ENCODE measurements at places on chromosomes 4 and X.

DNA sequence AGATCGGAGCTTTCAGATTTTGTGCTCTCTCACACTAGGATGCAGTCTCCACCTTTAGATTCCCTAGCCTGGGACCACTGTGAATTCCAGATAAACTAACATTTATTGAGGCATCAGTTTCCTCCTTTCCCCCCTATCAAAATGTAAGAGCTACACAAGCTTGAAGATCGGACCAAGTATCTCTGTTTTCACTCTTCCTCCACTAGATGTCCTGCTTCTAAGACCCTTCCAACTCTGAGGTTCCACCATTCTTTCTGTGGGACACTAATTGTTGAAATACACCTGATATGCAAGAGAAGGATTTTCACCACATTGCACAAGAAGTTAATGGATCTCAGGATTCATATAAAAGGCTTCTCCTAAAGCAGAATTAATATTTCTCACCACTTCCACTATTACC is 43.0 kb upstream of the PHOX2B start:
- DNase-seq: peak; percentile 34

- DNase-seq: no peak
Observed at GRCh38 chrX:101787934-101788333, 128.3 kb upstream of the ARMCX2 start.

- no peak for DNase-seq
Observed at GRCh38 chrX:154465601-154466000, 7.5 kb downstream of the PLXNA3 start.

DNA sequence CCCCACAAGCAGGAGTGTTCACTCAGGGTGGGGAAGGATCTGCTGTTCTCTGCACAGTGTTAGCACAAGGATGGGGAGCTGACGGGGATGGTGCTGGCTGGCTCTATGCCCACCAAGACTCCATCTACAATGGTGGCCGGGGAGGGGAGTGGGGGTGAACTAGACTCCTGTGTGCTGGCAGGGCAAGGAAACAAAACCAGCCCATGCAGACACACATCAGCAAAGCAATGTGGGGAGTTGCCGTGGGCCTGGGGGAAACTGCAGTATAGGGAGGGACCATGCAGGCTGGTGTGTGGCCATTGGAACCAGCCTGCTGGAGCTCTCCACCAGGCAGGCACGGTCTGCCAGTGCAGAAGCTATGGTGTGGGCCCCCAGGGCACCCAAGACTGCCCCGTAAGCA is 195.1 kb downstream of the PWWP3B start:
- DNase-seq: no peak

GRCh38 chr4:35644591-35644990 is 599.7 kb downstream of the ARAP2 start:
- DNase-seq: no peak

- DNase-seq: no peak
Observed at GRCh38 chr4:76384052-76384451, 36.9 kb downstream of the CCDC158 start.

- no peak for DNase-seq
Observed at GRCh38 chr4:63049278-63049677, 1360.0 kb downstream of the TECRL start.

- DNase-seq: peak; percentile 55
Observed at GRCh38 chrX:129984111-129984958, 1.9 kb downstream of the BCORL1 start.

DNA sequence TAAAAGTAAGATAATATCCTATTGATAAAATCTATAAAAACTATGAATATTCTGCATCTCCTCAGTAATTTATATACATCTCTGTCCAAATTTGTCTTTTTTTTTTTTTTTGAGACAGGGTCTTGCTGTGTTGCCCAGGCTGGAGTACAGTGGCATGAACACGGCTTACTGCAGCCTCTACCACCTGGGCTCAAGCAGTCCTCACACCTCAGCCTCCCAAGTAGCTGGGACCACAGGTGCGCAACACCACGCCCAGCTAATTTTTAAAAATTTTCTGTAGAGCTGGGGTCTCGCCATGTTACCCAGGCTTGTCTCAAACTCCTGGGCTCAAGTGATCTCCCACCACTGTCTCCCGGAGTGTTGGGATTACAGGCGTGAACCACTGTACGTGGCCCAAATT is 12.3 kb upstream of the SEC24D start:
- DNase-seq: no peak

DNA sequence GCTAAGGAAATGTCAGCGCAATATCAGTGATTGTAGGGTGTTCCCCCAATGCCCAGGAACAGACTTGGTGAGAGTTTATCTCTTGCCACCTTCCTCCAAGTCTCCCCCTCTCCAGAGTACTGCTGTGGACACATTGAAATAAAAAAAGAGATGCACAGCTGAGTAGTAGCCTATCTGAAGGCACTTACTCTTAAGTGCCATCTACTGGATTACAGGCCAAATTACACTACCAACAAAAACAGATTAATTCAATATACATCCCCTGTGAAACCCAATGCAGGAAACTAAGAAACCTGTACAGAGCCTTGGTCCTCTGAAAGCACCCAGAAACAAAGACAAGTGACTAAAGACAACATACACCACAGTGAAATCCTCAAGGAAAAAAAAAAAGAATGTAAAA is 460.3 kb downstream of the ZIC3 start:
- DNase-seq: peak; percentile 18

GRCh38 chrX:130830599-130831346 is 72.2 kb downstream of the ENOX2 start:
- DNase-seq: no peak

GRCh38 chr4:121998024-121998423 is 46.2 kb upstream of the TRPC3 start:
- peak; percentile 21 for DNase-seq

GRCh38 chr4:145076469-145076855 is 21.5 kb downstream of the ANAPC10 start:
- no peak for DNase-seq

GRCh38 chrX:74421740-74422352 is 553 bp downstream of the SLC16A2 start:
- no peak for DNase-seq

GRCh38 chr4:136863756-136864155 is 668.5 kb downstream of the PCDH18 start:
- peak; percentile 86 for DNase-seq

DNA sequence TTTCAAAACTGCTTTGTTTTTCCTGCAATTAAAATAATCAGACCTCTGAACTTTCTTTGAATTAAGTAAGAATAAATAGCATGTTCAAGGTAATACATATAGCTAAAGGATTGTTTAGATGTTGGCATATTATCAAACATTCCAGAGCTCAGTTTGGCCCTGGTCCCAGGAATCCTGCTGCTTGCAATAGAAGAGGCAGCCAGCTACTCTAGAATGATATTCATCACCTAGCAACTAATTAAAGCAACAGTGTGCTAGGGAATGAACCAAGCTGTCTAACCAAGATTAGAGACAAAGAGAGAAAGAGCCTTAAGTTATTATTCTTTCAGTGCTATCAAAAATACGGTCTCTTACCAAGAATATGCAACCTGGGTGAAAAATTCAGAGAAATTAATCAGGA is 460.9 kb downstream of the GABRG1 start:
- no peak for DNase-seq

- DNase-seq: no peak
Observed at GRCh38 chr4:107999932-108000539, 10.3 kb downstream of the HADH start.

DNA sequence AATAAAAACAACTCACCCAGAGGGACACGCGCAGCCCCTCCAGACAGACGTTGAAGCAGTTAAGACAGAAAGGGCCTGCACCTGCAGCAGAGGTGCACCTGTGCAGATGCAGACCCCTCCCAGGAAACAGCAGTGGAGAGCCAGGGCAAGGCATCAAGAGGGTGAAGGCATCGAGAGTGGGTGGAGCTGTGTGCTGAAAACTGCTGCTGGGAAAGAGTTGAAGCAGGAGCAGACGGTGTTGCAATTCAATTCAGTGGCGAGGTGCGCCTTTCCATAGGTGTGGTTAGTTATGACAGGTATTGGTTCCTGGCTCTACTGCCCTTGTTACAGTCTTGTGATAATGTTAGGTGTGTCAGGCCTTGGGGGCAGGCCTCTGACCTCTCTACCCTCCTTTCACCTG is 16.7 kb downstream of the LETM1 start:
- DNase-seq: no peak

DNA sequence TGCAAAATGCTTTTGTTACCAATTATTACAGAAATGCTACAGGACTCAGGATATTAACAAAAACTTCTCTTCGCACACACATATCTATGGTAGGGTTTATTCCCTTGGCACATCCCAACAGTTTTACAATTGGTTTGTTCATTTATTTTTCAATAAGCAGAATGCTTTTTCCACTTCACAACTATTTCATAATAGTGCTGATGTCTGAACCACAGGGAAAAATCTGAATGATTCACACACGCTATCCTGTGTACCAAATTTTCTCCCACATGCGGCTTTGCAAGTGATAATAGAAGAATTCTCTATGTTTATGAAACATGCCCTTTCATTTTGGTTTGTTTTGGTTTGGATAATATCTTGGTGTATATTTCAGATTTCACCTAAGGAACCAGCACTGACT is 725.7 kb upstream of the TENM3 start:
- no peak for DNase-seq

Data from NCI-H82 (cell line).